ENCODE measurements at places on chromosomes 6 and 20.
A peak's percentile ranks its signal among the peaks of the same experiment; 100 is the strongest.

GRCh38 chr6:14452567-14453527 lies 335.3 kb downstream of the CD83 start:
- no peak for DNase-seq

- peak; percentile 48 for DNase-seq
Measured at GRCh38 chr6:112879920-112880413, 532.8 kb downstream of the RFPL4B start.

DNA sequence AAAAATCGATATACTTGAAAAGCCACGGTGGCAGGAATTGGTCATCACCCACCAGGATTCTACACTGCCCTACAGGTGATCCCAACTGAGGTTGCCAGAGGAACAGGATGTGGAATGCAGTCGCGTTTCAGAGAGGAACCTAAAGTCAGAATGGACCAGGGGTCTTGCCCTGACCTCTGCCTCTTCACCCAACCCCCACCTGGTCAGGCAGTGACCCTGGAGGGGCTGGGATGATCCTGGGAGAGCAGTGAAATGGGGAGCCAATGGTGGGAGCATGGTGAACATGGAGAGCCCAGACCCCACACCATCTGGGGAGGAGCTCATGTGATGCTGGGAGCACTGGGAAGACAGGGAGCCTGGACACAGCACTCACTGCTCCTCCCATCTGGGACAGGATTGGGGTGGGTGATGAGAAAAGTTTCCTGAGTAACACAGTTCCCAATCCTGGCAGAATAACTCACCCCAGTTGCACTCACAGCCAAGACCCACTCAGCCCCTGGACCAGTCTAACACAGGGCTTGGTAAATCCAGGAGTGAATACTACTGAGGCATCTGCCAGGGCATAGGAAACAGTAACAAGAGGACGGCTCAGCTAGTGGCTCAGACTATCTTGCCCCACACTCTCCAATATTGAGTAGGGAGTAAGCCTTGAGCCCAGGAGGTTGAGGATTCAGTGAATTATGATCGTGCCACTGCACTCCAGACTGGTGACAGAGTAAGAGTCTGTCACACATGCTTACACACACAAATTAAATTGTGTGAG lies 1.7 kb upstream of the ULBP2 start:
- no peak for DNase-seq

DNA sequence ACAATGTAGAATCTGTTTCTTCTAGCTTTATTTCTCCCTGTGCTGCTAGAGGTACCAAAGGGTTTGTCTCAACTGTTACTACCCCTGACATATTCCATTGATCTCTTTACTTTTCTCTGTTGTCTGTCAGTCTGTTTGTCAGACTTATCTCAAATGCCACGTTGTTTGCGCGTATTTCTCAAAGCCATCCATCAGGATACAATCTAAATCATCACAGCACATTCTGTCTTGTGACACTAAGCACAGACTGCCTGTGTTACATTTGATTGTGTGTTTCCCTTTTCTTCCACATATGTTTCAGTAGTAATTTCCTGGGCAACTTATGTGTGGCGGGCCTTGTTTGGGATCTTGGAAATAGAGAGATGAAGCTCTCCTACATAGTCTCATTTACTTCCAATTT lies 30.2 kb upstream of the SERINC3 start:
- no peak for DNase-seq

GRCh38 chr6:26044140-26045064 lies 42.8 kb upstream of the HFE start:
- no peak for DNase-seq

GRCh38 chr20:64133951-64134407 lies 26.6 kb upstream of the NPBWR2 start:
- no peak for DNase-seq

- DNase-seq, result no peak
Measured at GRCh38 chr6:20479060-20479459, 55.2 kb upstream of the CDKAL1 start.

DNA sequence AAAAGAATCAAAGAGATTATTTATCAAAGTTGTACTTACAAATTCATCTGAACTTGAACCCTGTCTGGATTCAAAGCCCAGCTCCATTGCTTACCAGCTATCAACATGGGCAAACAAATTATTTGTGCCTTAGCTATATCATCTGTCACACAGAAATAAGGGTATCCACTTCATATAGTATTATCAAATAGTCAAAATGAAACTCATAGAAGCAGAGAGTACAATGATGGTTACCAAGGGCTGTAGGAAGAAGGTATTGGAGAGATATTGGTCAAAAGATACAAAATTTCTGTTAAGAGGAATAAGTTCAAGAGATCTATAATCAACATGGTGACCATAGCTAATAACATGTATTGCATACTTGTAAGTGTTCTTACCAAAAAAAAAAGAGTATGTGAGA lies 87.8 kb upstream of the CCDC28A start:
- DNase-seq, result no peak

DNA sequence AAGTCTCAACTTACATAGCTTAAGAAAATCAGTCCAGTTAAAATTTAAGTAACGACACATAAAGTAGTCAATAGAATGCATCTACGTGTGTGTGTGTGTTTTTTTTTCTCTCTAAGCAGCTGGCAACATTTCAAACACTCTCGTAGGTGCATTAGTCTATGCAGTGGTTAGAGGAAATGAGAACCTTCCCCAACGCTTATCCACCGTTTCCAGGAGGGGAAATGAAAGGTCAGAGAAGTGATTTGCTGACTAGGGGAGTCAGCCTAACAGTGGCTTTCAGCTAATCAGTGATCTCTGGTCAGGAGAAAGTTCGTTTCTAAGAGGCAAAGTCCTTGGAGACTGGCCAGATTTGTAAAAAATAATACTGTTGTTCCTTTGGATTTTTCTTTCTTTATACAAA lies 806.6 kb downstream of the C6orf118 start:
- DNase-seq, result no peak

- DNase-seq, result no peak
Measured at GRCh38 chr20:55538261-55538908, 466.9 kb downstream of the CBLN4 start.

DNA sequence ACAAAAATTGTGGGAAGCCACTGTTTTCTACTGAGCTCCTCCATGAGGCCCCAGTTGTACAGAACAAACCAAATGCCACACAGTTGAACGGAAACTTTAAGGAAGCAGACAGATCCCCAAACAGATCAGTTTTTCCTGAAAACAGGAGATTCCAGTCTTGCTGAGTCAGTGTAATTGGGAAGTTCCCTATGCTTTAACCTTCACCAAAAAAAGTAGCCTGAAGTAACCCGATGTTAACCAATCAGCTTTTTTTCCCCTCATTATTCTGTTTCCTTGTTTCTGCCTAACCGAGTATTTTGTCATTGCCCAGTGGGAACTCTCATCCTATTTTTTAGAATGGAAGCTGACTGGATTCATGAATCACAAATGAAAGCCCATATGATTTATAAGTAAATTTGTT lies 36.7 kb downstream of the MARCKS start:
- no peak for DNase-seq

GRCh38 chr20:37895166-37895565 lies 7.8 kb upstream of the VSTM2L start:
- DNase-seq, result no peak

GRCh38 chr6:7261852-7262461 lies 51.0 kb downstream of the SSR1 start:
- DNase-seq, result no peak

DNA sequence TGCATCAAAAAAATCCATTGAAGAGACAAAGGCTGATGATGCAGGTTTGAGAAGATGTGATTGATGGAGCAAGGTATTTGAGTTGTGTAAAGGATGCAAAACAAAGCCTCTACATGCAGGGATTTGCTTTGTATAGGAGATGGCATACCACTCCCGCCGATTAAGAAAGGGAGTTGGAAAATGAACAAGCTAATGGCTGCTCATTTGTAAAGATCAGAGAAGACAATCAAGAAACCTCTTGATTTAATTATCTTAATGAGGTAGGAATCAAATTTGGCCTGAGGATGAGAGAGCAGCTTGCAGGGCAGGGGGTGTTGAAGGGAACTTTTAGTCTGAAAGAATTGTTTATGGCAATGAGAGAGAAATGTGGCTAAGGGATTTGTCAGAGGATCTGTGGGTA lies 448.2 kb upstream of the ADGRB3 start:
- DNase-seq, result no peak

- DNase-seq, result no peak
Measured at GRCh38 chr6:100456908-100457235, 7.8 kb downstream of the SIM1 start.

DNA sequence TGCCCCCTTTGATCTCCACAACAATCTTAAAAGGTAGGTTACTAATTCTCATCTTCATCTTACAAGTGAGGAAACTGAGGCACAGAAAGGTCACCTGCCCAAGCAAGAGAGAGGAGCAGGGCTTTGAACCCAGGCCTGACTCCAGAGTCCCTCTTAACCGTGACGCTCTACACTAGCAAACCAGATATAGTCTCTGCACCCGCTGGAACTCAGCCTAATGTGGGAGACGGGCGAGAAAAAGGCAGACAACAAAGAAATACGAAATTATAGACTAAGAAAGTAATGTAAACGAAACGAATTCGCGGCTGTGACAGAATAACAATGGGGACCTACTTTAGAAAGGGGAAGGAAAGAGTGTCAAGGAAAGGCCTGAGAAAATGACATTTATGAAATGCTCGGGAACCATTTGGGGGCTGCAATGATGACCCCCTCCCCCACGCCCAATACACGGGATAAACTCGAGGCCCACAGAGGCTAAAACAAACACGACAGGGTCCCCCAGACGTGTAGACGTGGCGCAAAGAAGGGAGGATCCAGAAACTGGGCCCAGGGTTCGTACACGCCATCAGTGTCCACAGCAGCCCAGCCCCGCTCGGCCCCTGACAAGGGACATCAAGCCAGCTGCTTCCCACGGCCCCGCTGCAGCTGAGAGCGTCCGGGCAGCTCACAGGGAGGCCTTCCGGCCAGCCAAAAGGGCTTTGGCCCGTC lies 637 bp downstream of the TRPC4AP start:
- DNase-seq, result no peak

- no peak for DNase-seq
Measured at GRCh38 chr6:75449630-75450206, 43.9 kb downstream of the FILIP1 start.

GRCh38 chr20:59376109-59376841 lies 75.9 kb downstream of the EDN3 start:
- DNase-seq, result no peak

DNA sequence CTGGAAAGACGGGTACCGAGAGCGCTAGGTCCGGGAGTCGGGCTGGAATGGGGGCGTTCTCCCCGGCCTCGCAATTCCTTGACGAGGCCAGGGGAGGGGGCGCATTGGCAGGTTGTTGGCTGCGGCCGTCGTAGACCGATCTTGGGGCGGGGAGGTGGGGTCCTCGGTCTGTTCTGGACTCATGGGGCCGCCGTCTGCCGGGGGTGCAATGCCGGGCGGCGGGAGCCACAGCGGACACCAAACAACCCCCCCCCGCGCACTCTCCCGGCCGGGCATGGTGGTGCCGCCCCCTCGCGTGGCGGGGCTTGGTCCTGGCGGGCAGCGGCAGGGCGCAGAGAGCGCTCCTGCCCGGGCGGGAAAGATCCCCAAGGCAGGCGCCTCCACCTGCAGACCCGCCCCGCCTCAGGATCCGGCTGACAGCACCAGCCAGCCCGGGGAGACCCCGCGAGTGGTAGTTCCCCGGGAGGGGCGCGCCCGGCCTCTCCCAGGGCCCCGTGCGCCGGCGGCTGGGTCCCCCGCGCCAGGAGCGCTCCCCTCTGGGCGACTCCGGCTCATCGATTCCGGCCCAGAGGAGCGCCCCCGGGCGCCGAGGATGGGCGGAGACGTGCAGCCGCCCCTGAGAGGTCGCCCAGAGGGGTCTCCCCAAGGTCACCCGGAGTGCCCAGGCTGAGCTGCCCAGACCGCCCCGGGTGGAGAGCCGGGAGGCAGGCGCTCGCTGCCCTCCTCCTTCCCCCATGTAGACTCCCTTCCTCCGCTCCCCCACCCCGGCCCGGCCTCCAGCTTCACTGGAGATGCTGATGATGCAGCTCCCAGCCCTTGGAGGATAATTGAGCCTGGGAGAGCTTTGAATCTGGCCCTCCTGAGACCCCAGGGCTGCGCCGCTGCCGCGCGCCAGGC lies 709 bp downstream of the PPP1R16B start:
- peak; percentile 68 for DNase-seq

DNA sequence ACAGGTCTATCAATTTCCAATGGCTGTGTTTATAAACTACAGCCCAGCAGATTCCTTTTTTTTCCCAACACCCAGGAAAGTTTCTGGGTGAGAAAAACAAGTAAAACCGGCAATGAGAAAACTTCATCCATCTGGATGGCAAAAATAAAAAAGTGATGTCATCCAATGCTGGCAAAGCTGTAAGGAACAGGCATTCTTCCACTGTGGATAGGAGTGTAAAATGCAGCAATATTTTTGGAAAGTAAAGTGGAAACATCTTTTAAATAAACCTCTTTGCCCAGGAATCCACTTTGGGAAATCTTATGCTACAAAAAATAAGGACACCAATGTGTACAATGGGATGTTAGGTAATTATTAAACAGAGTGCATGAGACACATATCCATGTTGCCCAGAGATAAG lies 102.1 kb upstream of the NT5E start:
- DNase-seq, result no peak

DNA sequence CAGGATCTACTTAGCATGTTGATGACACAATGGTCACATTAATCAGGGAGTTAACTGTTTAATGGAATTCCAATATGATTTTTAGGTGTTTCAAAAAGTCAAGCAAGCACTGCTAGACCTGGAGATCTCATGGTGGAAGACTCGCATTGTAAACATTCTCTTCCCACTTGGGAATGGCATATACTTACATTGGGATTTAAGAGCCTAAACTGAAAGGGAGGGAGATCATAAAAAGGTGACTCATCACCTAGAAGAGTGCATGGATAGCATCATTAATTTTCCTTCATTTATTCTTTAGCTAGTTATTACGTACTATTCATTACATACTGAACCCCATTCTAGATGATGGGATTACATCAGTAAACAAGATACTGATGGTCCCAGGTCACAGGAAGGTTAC lies 185.4 kb downstream of the TASP1 start:
- no peak for DNase-seq

DNA sequence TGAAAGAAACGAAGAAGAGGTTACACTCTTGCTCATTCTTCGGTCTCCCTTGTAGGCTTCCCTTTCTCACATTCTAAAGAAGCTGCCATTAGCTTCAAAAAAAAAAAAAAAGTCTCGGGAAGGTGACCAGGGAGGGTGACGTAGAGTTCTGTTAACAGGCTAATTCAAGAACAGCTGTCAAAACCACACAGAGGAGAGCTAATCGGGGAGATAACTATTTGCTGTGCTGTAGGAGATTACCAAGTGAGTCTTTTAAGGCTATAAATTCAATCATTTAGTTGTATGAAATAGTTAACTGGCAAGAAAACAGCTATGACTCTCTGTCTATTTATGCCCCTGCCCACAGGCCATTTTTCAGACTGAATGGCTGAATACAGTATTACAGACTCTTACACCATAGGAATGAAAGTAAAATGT lies 256.8 kb downstream of the SYNE1 start:
- DNase-seq, result no peak

- no peak for DNase-seq
Measured at GRCh38 chr20:53296025-53296424, 297.6 kb downstream of the ZNF217 start.

GRCh38 chr6:108757357-108757756 lies 90.9 kb upstream of the ARMC2 start:
- DNase-seq, result no peak

GRCh38 chr6:155117785-155118184 lies 122.7 kb downstream of the TIAM2 start:
- DNase-seq, result no peak

Data from head of caudate nucleus (tissue), 42 donors.